ENCODE measurements at places on chromosomes 2 and 18.

DNA sequence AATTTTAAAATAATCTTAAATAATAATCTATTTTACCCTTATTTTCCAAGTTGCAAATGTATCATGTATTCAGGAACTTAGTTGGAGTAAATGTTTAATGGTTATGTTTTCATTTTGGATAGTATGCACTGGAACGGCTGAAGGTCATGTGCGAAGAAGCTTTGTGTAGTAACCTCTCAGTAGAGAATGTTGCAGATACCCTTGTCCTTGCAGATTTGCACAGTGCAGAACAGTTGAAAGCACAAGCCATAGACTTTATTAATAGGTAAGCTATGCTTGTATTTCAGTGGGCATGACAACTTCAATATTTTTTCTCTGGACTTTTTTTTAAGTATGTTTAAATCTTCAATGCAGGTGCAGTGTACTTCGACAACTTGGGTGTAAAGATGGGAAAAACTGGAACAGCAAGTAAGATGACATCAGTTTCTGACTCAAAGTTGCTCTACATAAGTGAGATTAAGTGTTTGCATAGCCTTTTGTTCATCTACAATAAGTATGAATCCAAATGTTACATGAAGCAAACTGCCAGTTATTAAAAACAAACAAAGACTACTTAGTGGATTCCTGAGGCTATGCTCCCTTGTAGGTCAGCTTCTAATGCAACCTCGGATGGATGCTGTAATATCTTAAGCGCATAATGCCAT, 63.1 kb downstream of the SPOPL start:
- H3K4me3 ChIP-seq: no peak overlapping the region
- no peaks in the 10 kb centered on the region for H3K4me1 ChIP-seq
- H3K27ac ChIP-seq: no peak overlapping the region
- DNase-seq: no peak

DNA sequence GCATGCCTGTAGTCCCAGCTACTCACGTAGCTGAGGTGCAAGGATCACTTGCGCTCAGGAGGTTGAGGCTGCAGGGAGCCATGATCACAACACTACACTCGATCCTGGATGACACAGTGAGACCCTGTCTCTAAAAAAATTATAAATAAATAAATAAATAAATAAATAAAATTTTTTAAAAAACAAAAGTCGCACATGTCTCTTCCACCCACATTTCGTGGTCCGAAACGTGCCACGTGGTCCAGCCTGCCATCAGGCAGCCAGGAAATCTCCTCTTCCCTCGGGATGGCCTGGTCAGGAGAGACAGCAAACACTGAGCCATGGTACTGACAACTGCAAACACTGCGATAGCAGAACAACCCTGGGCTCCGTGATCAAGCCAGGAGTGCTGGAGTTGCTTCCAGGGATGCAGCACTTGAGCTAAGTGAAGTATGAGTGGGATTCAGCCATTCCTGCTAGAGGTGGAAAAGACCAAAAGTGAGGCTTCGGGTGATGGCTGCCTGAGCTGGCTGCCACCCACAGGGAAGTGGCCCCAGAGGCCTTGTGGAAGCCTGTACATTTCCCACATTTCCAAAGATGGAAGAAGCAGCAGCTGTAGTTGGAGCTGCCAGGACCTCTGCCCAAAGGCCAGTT, 193.1 kb downstream of the SMAD2 start:
- no peaks in the 10 kb centered on the region for H3K36me3 ChIP-seq
- H3K27me3 ChIP-seq: no peaks in the 10 kb centered on the region
- no peak for DNase-seq
- H3K27ac ChIP-seq: no peak overlapping the region
- no peak overlapping the region for H3K4me3 ChIP-seq

DNA sequence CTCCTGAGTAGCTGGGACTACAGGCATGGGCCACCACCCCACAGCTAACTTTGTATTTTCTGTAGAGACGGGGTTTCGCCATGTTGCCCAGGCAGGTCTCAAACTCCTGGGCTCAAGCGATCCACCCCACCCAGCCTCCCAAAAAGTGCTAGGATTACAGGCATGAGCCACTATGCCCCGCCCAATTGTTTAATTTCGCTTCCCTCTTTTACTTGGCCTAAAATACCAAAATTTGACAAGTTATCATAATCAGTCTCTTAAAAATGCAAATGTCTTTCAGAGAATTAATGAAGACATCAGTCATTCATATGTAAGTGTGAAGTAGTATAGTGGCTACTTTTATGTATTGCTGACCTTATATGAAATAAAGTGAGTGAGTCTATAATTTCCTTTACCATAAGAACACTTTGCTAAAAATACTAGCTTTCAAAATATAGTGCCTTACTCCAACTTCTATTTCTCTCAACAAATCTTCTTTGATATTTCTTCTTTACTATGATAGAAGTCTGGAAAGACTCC, 9.8 kb downstream of the FBXO11 start:
- no peaks in the 10 kb centered on the region for H3K27me3 ChIP-seq
- no peak overlapping the region for H3K4me3 ChIP-seq
- peaks cover 4% of the 10 kb centered on the region for H3K4me1 ChIP-seq
- H3K36me3 ChIP-seq: no peaks in the 10 kb centered on the region
- no peak overlapping the region for H3K27ac ChIP-seq

GRCh38 chr2:30770816-30771576, 36.2 kb downstream of the CAPN13 start:
- no peak for DNase-seq
- H3K36me3 ChIP-seq: no peaks in the 10 kb centered on the region
- no peak overlapping the region for H3K27ac ChIP-seq
- H3K4me3 ChIP-seq: no peak overlapping the region
- no peaks in the 10 kb centered on the region for H3K4me1 ChIP-seq

GRCh38 chr2:182066400-182067087, 80.9 kb downstream of the PPP1R1C start:
- no peak for DNase-seq
- H3K4me3 ChIP-seq: no peak overlapping the region
- no peaks in the 10 kb centered on the region for H3K4me1 ChIP-seq
- no peak overlapping the region for H3K27ac ChIP-seq
- H3K36me3 ChIP-seq: no peaks in the 10 kb centered on the region

- H3K27ac ChIP-seq: no peak overlapping the region
- peak; percentile 57 for DNase-seq
Observed at GRCh38 chr2:14137643-14138042, 494.9 kb upstream of the LRATD1 start.

GRCh38 chr2:185796758-185797157, 58.2 kb downstream of the FSIP2 start:
- no peaks in the 10 kb centered on the region for H3K27me3 ChIP-seq
- H3K36me3 ChIP-seq: no peaks in the 10 kb centered on the region
- no peaks in the 10 kb centered on the region for H3K4me1 ChIP-seq
- no peak for DNase-seq

DNA sequence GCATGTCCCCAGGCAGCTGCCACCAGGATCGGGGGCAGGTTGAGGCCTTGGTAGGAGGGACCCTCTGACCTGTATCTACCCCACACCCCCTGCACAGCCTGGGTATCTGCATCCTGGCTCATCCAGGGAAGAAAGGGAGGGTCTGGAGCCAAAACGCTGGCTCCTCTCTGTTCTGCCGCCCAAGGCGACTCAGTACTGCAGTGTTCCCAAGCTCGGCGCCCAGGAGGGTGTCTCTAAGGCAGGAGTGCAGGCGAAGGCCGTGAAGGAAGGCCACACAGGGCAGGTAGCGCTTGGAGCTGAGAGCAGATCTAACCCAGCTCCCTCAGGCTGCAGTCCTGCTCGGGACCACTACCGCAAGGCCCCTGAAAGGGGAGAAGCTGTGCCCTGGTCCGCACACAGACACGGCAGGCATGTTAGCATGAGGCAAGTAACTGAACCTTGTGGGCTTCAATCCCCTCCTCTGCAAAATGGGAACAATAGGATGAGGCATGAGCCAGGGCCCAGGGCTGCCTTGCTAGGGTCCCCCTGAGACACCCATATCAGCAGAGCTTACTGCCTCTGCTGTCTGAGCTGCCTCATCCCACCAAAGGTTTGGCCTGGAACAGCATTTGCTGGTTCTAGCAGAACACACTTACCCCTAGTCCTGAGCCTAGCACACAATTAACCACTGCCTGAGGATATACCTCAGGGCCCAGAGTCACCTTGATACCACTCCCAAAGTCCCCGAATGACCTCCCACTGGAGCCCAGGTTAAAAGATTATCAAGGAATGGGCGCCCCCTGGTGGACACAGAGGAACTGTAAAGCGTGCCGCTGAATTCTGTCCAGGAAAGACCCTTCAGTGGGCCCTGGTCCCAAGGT, 6.5 kb downstream of the PTMA start:
- H3K4me3 ChIP-seq: no peak overlapping the region
- H3K27ac ChIP-seq: peak overlapping the region; percentile 2
- DNase-seq: peak; percentile 96
- H3K36me3 ChIP-seq: peaks cover 21% of the 10 kb centered on the region

DNA sequence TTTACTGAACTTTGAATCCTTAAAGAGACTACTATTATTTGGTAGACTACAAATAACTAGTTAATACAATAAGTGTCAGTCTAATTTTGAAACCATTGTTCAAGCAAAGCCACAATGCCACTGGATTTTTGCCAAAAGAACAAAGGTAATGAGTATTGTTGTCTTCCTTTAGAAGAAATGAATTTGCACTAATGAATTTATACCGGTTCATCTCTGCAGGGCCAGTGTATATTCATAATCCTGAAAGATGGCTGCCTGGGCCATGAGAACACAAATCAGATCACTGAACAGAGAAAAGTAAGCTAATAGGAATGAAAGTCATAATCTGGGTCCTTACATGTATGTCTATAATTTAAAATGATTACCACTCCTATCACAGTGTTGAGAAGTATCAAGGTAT, 31.2 kb downstream of the GCFC2 start:
- no peak overlapping the region for H3K4me3 ChIP-seq
- H3K27ac ChIP-seq: no peak overlapping the region
- no peak for DNase-seq
- no peaks in the 10 kb centered on the region for H3K4me1 ChIP-seq

- no peaks in the 10 kb centered on the region for H3K27me3 ChIP-seq
- no peak overlapping the region for H3K4me3 ChIP-seq
- no peaks in the 10 kb centered on the region for H3K4me1 ChIP-seq
- DNase-seq: no peak
- H3K27ac ChIP-seq: no peak overlapping the region
- H3K36me3 ChIP-seq: no peaks in the 10 kb centered on the region
Observed at GRCh38 chr2:45706033-45706432, 54.6 kb downstream of the PRKCE start.

- no peak overlapping the region for H3K27ac ChIP-seq
- H3K27me3 ChIP-seq: no peaks in the 10 kb centered on the region
- no peaks in the 10 kb centered on the region for H3K4me1 ChIP-seq
- no peaks in the 10 kb centered on the region for H3K36me3 ChIP-seq
- H3K4me3 ChIP-seq: no peak overlapping the region
Observed at GRCh38 chr2:172856606-172857005, 121.0 kb downstream of the RAPGEF4 start.

DNA sequence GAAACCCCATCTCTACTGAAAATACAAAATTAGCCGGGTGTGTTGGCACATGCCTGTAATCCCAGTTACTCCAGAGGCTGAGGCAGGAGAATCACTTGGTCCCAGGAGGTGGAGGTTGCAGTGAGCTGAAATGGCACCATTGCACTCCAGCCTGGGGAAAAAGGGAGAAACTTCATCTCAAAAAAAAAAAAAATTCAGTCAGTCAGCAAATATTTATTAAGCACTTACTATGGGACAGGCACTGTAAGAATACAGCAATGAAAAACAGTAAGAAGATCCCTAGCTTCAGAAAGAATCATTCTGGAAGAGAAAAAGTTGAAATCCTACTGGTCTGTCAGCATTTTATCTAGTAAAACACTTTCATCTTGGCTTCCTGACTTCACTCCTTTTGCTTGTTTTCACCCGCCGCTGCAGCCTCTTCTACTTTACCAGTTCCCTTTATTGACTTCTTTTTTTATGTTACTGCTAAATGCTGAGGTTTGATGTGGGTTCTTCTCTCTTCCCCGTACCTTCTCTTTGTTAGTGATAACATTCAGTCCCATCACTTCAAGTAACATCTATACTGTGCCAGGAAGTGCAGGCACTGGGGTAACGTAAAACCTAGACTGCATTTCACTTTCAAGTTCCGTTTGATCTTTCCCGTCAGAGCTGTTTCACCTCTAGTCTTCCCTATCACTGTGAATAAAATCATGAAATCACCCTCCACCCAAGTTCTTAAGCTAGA, 10.8 kb upstream of the TAF4B start:
- DNase-seq: no peak
- H3K4me3 ChIP-seq: no peak overlapping the region
- H3K27me3 ChIP-seq: no peaks in the 10 kb centered on the region

DNA sequence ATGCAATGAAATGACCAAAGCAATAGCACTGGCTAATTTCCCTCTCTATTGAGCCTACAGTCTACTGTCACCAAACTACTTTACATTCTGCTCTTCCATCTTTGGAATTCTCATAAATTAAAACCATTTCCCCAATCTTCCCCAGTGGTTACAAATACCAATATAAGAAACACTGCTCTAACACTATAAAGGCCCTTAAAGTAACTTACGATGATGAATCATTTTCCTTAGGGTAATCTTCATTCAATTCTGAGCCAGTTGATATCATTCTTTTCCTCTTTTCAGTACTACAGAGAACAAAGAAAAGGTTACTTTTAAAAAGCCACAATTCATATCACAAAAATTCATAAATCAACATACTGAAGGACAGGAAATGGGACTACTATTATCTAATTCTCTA, 22.1 kb downstream of the USP37 start:
- no peaks in the 10 kb centered on the region for H3K36me3 ChIP-seq
- no peak overlapping the region for H3K27ac ChIP-seq
- H3K4me1 ChIP-seq: no peaks in the 10 kb centered on the region
- DNase-seq: no peak

DNA sequence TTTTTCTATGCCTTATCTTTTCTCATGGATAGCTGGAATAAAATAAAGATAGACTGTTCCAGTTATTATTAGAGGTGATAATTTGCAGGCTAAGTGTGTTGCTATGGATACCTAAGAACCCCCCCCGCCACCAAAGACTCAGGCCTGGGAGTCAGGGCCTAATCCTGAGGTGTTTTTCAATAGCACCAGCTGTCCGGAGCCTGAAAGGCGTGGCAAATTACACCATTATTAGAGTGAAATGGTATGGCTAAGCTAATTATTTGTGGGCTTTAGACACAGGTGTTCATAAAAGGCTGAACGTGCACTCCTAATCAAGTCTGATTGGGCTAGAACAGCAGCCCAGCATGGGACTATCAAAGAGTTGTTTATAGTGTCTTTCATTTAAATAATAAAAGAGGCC, 293.2 kb upstream of the DCC start:
- H3K4me3 ChIP-seq: no peak overlapping the region
- no peak for DNase-seq
- H3K36me3 ChIP-seq: no peaks in the 10 kb centered on the region
- no peak overlapping the region for H3K27ac ChIP-seq
